NCI-H1105 (cell line): ENCODE measurements at places on chromosomes 12 and 14.

DNA sequence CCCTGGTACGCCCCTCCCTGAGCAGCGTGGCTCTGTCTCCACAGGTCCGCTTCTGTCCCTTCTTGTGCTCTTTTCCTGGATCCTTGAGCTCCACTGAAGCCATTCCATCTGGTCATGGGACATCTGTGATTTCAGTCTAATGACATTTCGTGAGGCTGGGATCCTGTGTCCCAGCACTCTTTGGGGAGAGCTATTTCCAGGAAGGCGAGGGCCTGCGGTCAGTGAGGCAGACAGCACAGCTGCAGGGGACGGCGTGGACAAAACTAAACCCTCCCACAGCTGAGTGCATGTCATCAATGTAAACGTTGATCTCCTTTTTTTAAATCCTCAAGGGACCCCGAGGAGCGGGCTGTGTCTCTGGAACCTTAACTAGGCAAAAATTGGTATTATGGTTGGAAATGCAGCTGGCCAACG is 127.7 kb downstream of the DACT1 start:
- no peak for DNase-seq

DNA sequence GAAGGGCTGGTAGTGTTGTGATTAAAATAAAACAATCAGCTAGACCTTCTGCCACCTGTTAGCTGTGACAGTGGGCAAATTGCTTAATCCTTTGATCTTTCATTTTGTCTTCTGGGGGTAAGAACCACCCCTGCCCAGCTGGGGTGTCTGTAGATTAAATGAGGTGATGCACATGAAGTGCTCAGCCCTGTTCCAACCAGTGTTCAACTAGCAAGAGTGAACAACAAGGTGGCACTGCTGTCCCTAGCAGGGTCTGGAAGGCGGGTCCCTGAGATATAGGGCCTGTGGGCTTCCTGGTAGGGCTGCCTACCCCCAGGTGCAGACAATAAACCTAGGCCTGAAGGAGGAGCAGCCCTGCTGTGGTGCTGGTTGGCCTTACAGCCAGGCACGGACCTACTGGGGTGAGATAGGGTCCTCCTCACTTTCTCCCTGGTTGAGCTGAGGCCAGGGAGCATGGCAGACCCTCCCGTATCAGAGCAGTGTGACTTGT is 60.6 kb downstream of the ARL6IP4 start:
- DNase-seq, result peak; percentile 19

GRCh38 chr12:30746190-30746589 is 8.6 kb downstream of the CAPRIN2 start:
- DNase-seq, result no peak

DNA sequence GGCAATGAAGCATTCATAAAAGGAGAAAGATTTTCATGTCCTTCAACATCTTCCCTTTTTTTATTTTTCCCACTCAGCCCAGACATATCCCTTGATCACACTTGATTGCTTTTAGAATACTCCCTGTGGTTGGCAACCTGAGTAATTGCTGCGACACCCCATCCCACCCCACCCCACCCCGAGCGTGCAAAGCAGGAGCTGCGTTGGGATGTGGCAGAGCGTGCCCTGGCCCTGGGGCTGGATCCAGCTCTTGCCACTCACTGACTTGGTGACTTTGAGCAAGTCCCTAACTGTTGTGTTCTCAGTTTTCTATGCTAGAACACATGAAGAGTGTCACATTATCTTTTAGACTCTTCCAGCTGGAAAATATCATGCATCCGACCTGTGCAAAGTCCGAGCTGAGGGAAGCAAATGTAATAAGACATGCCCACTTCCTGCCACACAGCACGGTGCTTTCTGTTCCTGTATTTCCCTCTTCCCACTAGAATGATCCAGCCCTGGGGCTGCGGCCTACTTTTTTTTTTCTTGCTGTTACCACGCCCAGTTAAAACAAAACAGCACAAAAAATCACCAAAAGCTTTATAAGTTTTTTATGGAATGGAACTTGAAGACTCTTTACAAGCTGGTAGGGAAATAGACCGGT is 4.0 kb downstream of the ASCL4 start:
- no peak for DNase-seq

DNA sequence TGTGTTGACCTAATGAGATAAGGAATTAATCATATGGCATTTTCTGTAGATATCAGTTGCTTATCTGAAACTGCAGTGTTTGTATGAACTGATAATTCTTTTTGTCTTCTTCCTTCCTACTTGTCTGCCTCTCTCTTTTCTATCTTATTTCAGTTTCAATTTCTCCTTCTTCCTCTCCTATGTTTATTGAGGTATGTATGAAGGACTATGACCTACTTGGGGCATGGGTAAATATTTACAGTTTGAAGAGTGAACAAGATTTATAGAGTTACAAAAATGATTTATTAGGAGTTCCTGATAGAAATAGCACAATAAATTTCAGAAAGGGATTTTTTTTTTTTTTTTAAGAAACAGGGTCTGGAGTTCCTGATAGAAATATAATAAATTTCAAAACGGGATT is 88.7 kb upstream of the MUCL1 start:
- DNase-seq, result no peak

GRCh38 chr12:4991373-4991772 is 52.3 kb upstream of the KCNA5 start:
- no peak for DNase-seq

- DNase-seq, result peak; percentile 12
These were observed 316.2 kb upstream of the NAV3 start for GRCh38 chr12:77514511-77514910.

DNA sequence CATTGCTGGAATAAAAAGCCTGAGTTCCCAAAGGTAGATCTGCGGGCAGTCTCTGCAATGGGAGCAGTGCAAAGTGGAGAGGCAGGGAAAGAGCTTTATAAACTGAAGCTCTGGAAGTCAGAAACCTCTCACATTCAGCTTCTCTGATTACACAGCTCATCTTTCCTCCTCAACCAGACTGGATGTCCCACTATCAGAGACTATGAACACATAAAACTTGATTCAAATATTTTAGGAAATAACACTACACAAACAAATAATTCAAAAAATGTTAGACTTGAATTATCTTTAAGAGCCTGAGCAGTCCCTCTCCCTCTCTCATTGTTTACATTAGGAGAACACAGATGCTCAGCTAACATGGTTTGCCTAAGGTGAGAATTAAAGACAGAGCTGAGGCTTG is 72.9 kb downstream of the DENND5B start:
- no peak for DNase-seq

- DNase-seq, result no peak
These were observed 8.7 kb upstream of the TCL1A start for GRCh38 chr14:95722525-95723190.

DNA sequence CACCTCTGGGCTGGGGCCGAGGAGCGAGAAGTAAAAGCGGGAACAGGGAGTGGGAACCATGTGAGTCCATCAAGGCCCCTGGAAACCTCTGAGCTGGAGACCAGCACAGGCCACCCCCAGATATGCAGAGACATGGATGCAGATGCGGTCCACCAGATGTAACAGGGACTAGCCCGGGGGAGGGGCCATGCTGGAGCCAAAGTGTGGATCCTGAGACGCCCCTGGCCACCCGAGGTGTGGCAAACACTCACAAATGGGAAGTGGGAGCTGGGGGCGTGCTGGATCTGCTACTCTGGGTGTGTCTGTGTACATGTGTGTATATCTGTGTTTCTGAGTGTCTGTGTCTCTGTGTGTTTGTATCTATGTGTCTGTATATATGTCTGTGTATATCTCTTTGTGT is 12.8 kb downstream of the MYL2 start:
- DNase-seq, result no peak

- no peak for DNase-seq
These were observed 88.3 kb upstream of the MDM1 start for GRCh38 chr12:68420225-68421010.

DNA sequence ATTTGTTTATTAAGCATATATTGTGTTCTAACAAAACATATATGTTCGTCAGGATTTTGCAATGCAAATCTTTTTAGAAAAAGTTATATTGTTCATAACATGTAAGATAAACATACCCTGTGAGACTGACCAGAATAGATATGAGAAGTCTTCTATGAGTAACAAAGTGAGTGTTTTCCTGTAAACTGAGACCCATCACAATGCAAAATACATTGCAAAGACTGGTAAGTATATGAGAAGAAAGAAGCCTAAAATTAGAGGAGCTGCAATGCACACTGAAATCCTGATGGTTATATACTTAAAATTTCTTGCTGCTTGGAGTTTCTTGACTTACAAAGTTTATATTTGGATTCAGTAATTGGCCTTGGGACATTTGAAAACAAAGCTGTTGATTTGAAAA is 6.0 kb downstream of the HMGA2 start:
- no peak for DNase-seq

GRCh38 chr12:96192926-96193573 is 1.1 kb upstream of the ELK3 start:
- DNase-seq, result no peak

- DNase-seq, result no peak
These were observed 13.3 kb upstream of the BDKRB2 start for GRCh38 chr14:96191353-96191752.

GRCh38 chr14:21072031-21072473 is 1.9 kb downstream of the ARHGEF40 start:
- no peak for DNase-seq

DNA sequence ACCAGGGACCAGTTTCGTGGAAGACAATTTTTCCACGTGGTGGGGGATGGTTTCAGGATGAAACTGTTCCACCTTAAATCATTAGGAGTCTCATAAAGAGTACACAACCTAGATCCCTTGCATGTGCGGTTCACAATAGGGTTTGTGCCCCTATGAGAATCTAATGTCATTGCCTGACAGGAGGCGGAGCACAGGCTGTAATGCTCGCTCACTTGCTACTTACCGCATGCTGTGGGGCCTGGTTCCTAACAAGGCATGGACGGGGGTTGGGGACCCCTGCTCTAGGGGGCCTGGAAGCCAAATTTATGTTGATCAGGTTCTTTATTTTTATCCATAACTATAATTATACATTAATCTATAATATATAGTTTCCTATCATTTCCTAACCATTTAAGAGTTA is 315.3 kb downstream of the MED13L start:
- no peak for DNase-seq

GRCh38 chr12:128637642-128638606 is 185.8 kb downstream of the SLC15A4 start:
- DNase-seq, result no peak

GRCh38 chr12:32084017-32084688 is 22.5 kb upstream of the BICD1 start:
- DNase-seq, result no peak

DNA sequence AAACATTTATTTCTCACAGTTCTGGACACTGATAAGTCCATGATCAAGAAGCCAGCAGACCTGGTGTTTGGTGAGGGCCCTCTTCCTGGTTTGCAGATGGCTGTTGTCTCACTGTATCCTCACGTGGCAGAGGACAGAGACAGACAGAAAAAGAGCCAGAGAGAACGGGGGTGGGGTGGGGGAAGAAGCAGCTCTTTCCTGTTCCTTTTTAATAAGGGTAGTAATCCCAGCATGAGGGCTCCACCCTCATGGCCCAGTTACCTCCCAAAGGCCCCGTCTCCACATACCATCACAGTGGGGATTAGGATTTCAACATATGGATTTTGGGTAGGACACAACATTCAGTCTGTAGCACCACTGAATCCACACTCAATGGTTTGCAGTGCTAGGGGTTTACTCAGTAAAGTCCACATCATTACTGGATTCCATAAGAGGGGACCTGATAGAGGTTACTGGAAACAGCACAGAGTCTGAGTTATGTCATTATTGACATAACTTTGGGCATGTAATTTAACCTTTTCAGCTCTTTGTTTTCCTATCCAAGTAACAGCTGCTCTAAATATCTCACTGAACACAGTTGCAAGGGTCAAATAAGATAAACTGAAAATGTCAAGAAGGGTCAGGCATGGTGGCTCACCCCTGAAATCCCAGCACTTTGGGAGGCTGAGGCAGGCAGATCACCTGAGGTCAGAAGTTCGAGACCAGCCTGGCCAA is 53.2 kb downstream of the RPAP3 start:
- no peak for DNase-seq

DNA sequence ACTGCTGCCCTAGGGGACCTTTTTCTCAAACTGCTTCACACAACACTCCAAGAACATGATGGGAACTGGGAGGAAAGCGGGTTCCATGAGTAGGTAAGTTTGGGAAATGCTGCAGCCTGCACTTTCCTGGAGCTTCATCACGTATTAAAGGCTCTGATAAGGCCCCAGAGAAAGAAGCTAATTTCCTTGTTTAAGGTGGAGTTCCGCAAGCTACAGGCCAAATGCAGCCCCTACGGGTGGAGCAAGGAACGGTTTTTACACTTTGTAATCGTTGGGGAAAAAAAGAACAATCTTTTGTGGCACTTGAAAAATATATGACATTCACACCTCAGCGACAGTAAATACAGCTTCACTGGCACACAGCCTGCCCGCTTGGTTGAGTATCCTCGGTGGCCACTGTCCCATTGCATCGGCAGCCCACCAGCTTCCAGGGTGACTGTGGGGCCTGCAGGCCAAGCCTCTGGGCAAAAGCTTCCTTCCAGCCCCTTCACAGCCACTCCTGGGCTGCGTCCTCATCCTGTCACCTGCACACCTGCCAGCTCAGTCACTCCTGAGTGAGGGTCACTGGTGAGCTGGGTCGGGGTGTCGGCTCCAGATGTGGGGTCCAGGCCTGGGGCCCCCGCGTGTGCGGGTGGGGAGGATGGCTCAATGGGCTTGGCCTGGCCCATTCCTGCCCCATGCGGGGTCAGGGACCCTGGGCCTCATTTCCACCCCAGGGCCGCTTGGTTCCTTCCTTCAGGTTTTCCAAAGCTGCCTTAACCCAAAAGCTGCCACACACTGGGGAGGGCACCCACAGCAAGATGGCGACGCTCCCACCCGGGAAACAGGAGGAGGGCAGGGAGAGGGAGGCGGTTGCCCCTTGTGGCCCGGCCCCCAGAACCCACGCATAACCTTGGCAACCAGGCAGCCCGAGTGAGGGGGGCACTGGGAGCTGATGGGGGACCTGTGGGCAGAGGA is 2.4 kb downstream of the AMN start:
- no peak for DNase-seq

- peak; percentile 19 for DNase-seq
These were observed 41.9 kb downstream of the ATP23 start for GRCh38 chr12:57983146-57983857.

GRCh38 chr12:14873440-14874185 is 12.0 kb downstream of the MGP start:
- DNase-seq, result no peak

- DNase-seq, result no peak
These were observed 171.8 kb upstream of the PARP11 start for GRCh38 chr12:4044736-4045730.

GRCh38 chr12:111216387-111217159 is 152.3 kb downstream of the PHETA1 start:
- DNase-seq, result no peak

- DNase-seq, result no peak
These were observed 83.0 kb upstream of the FAR2 start for GRCh38 chr12:29066011-29066588.

- DNase-seq, result no peak
These were observed 310.7 kb upstream of the DCN start for GRCh38 chr12:91493308-91493707.

DNA sequence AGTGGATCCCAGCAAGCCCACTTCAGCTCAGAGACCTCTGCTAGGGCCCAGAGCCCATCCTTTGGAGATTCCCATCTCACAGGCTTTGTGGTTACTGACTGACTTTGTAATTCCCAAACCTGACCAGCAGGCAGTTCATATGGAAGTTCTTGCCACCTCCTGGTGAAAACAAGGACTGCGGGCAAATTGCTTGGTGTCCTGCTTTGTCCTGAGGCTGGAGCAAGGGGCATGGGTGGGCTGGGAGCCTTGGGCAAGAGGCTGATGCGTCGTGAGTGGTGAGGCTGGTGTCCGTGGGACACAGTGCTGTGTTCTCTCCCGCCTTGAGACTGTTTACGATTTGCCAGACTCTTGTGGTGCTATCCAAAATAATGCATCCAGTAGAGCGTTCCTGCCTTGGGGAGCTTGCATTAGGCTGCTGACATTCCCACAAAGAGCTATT is 91.0 kb downstream of the LRRC74A start:
- DNase-seq, result peak; percentile 29
